ENCODE measurements at places on chromosomes 12 and 14. TPM values are rescaled to one million over a fixed set of nuclear protein-coding genes. Genes with fewer than 3 reads are reported as not detected.

GRCh38 chr12:25771476-25771875, 187.0 kb upstream of the RASSF8 start:
- no peak for DNase-seq

BEGAIN gene
- 1.4 TPM for total RNA-seq

- no peak for DNase-seq
Observed at GRCh38 chr12:52561880-52562449, 9.0 kb upstream of the KRT71 start.

GRCh38 chr14:33642691-33643244, 308.1 kb downstream of the EGLN3 start:
- no peak for DNase-seq

MMP19 gene
- total RNA-seq, result 18.2 TPM

GRCh38 chr14:85088192-85088591, 441.8 kb upstream of the FLRT2 start:
- no peak for DNase-seq

DNA sequence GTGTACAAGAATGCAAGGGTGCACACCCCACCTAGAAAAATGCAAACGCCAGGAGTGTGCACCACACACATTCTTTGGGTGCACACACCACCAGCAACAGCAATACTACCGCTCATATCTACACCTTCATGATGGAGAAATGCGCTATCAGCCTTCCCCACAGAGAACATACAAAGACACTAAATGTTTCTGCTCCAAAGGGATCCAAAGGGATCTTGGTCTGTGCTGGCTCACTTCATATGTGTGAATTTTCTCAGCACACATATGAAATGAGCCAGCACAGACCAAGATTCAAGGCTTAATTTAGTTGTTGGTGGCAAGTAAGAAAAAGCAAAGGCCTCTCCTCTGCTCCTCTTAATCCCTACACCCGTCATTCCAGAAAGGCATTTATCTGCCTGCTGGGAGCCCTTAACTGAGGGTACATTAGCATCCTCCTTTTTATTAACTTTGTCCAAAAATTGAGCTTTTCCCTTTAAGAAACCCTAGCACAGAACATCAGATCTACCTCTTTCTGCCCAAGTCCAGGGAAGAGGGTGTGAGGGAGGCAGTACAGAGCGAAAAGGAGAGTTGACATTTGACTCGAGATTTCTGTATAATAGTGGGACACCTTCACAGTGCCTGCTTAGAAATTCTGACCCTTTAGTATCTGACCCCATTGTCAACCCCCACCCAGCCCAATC, 8.3 kb downstream of the BMP4 start:
- DNase-seq, result no peak

ANKRD33 gene
- not detected for total RNA-seq

DNA sequence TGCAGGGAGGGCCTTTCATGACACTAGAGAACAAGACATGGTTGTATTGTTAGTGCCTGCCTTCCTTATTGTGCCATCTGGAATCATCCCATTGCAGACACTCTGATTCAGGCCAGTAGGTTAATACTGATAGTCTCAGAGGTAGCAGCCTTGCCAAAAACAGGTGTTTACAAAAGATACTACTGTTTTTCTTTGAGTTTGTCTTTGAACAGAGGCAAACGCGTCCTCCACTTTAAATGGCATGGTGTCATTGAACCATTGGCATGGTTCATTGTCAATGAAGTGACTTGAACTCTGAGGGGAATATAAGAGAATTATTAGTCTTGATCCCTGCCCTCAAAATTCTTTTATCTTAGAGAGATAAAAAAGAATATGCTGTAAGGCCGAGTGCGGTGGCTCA, 4.2 kb downstream of the FNTB start:
- DNase-seq, result no peak

CNTN1 gene
- 28.9 TPM for total RNA-seq

TSPAN9 gene
- 34.3 TPM for total RNA-seq

- DNase-seq, result no peak
Observed at GRCh38 chr12:6635375-6635855, 344 bp downstream of the LPAR5 start.

RNASE1 gene
- 148 TPM for total RNA-seq

CPM gene
- 20.5 TPM for total RNA-seq

- no peak for DNase-seq
Observed at GRCh38 chr12:95720146-95720545, 70.4 kb downstream of the NTN4 start.

DNA sequence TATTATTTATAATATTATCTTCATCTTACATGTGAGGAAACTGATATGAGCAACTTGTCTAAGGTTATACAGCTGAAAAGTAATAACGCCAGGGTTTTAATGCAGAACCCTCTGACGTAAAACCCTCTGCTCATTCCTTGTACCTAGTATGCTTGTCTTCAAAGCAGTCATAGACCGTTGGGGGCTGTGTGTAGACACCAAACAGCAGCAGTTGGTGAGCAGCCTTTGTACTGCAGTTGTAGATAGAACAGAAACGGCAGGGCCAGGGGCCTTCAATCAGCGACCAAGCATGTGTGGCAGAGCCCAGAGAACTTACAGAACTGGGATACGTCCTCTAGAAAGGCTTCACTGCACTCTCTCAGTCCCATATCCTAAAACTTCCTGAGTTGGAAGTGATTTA, 28.1 kb downstream of the EVL start:
- DNase-seq, result no peak

GRCh38 chr14:64761441-64762043, 57.3 kb downstream of the PLEKHG3 start:
- DNase-seq, result no peak

GPR33 gene
- not detected for total RNA-seq

ABHD12B gene
- 2.9 TPM for total RNA-seq

GRCh38 chr12:14259481-14260010, 105.9 kb upstream of the ATF7IP start:
- DNase-seq, result no peak

ITGA7 gene
- total RNA-seq, result 87.4 TPM

All from skin of body (tissue), 3 donors.